ENCODE measurements at places on chromosomes 1 and 21.
A peak's percentile ranks its signal among the peaks of the same experiment; 100 is the strongest.

DNA sequence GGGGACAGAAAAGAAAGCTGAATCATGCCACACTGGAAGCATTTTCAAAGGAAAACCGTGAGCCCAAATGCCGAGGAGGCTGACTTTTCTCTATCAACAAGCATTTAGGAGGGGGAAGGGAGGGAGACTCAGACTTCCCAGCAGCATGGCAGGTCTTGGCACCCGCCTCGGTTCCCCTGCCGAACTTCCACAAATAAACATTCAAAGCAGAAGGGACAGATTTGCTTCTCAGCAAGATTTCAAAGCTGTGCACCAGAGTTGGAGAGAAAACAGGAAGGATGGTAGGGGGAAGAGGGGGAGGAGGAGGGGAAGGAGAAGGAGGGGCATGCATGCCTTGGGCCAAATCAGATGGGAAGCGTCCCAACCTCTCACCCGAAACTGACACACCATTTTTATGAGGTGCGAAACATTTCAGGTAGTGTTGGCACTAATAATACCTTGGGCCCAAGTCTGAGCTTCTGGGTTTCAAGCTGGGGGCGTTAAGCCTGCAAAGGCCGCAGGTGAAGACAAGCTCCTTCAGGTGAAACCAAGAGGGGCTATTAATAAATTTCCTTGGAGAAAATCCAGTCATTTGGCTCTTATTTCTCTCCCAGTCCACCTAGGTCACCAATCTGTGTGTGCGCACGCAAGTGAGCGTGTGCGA lies 26.4 kb downstream of the ABCA4 start:
- DNase-seq: no peak

GRCh38 chr1:10511494-10511885 lies 36.7 kb downstream of the PEX14 start:
- no peak for DNase-seq

GRCh38 chr1:7111853-7112252 lies 326.6 kb downstream of the CAMTA1 start:
- no peak for DNase-seq

GRCh38 chr1:6171548-6172124 lies 8.5 kb downstream of the CHD5 start:
- DNase-seq: no peak

DNA sequence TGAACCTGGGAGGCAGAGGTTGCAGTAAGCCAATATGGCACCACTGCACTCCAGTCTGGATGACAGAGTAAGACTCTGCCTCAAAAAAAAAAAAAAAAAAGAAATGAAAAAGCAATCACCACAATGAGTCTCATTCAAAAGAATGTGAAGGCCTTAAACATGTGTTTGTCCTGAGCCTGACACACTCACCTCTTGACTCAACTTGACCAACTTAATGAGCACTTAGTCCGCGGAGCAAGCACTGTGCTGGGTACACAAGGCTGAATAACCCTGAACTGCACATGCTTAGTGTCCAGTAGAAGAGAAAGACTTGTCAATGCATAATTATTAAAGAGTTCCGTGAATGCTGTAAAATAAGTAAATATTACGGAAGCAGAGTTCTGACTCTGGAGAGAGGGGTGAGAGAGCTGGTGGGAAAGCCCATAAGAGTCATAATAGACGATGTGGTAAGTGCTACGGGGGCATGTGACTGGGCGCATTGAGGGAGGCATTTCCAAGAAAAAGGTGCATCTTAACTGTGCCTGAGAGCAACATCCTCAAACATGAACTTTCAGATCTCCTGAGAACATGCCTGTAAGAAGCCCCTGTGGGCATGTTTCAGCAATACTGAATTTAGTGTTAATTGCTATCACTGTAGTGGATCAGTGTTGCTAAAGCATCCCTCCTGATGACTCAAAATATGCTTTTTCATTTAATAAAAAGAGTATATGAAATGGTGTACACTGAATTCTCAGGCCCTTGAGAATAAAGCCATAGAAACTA lies 27.2 kb downstream of the MCOLN2 start:
- peak; percentile 79 for DNase-seq

GRCh38 chr1:182426442-182427430 lies 23.2 kb upstream of the RGSL1 start:
- no peak for DNase-seq

- no peak for DNase-seq
These were observed 8.1 kb downstream of the CCSAP start for GRCh38 chr1:229334716-229335115.

DNA sequence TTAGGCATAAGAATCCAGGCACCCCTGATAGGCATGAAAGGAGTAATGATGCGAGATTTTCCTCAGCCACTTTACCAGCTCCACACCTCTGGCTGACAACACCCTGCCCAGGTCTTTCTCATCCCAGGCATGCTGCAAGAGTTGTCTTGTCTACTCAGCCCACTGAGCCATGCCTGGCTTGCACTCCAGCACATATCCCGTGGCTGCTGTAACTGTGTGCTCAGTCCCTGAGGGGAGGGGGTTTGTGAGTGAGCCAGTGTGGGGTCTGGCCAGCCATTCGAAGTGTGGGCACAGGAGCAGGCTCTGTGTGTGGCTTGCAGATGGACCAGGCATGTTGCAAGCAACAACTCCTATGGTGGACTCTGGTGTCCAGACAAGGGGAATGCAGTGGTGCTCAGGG lies 529.6 kb downstream of the ADGRL2 start:
- no peak for DNase-seq

DNA sequence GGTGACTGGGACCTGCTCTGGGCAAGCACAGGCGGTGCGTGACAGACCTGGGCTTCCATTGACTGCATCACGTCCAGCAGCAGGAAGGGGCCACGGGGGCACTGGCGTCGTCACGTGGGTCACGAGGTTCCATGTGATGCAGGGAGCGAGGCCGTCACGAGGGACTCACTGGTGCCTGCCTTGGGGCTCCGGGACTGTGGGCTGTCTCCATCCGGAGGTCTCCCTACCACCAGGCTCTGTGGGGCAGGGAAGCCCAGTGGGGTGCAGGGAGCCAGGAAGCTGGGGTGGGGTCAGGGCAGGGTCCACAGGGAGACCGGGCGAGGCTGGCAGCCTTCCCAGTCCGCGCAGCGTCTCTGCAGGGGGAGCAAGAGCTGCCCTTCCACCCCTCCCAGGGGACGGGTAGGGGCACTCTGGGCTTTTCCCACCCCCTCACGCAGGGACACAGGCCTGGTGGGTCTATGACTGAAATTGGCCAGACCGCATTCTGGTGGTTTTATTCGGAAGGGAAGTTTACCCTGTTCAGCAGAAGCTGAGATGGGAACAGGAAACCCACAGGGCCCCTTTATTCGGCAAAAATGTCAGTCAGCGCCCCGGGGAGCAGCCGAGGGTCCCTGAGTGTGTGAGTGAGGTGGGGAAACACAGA lies 416 bp upstream of the TNFRSF14 start:
- DNase-seq: peak; percentile 92
